CD4-positive, alpha-beta T cell treated with Interferon gamma for 1 hour (primary cell): ENCODE measurements at places on chromosomes 13 and 19.

GRCh38 chr19:32337084-32337808, 8.2 kb upstream of the ZNF507 start:
- no peak for DNase-seq

- no peak for DNase-seq
Observed at GRCh38 chr13:43986421-43986981, 106.8 kb downstream of the LACC1 start.

GRCh38 chr19:28948566-28948965, 264.4 kb downstream of the UQCRFS1 start:
- no peak for DNase-seq

GRCh38 chr19:51185868-51186215, 39.0 kb upstream of the CD33 start:
- DNase-seq: no peak

GRCh38 chr19:49672131-49672919, 4.7 kb upstream of the PRMT1 start:
- DNase-seq: peak; percentile 77

DNA sequence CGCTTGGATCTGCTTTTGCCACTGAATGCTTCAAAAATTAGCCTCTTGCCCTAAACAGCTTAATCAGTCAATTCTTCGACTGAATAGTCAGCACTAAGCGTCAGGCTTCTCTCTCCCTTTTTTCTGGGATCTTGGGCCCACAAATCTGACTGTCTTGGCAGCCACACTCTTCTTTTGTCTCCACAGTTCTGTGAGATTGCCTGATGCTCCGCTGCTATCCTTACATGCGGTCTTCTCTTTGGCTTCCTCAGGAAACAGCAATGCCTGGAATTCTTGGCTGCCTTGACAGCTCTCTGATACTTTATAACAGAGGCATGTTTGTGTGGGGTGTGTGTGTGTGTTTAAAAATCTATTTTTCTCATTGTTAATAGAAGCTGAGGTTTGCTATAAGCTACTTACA, 32.6 kb downstream of the ERCC5 start:
- DNase-seq: no peak

- DNase-seq: no peak
Observed at GRCh38 chr19:14950421-14950820, 9.1 kb downstream of the OR7C2 start.

DNA sequence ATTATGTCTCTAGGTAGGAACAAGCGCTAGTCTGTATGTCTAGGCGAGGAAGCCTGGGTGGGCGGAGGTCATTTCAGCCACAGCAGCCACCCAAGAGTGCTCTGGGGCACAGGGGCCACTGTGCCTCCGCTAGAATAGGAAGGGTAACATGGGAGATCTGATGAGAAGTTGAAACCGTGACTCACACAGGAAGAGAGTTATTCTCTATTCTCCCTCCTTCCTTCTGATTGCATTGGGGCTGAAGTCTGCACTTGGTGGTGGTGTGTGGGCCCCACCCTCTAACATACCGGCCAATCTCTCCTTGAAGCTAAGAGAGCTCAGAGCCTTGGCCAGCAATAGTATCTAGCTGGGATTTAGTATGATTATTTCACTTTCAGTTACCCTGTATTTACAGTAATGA, 20.3 kb upstream of the GGACT start:
- DNase-seq: peak; percentile 10

GRCh38 chr19:45527731-45528130, 20.5 kb downstream of the VASP start:
- DNase-seq: no peak

GRCh38 chr13:95564733-95565291, 12.3 kb downstream of the CLDN10 start:
- DNase-seq: no peak

GRCh38 chr13:108315273-108315672, 45.8 kb downstream of the TNFSF13B start:
- DNase-seq: no peak

GRCh38 chr13:23087880-23088279, 92.9 kb upstream of the SGCG start:
- no peak for DNase-seq

- DNase-seq: no peak
Observed at GRCh38 chr13:105207572-105208293, 1327.7 kb downstream of the EFNB2 start.

- DNase-seq: peak; percentile 20
Observed at GRCh38 chr19:14686411-14686810, 3.4 kb upstream of the ZNF333 start.

DNA sequence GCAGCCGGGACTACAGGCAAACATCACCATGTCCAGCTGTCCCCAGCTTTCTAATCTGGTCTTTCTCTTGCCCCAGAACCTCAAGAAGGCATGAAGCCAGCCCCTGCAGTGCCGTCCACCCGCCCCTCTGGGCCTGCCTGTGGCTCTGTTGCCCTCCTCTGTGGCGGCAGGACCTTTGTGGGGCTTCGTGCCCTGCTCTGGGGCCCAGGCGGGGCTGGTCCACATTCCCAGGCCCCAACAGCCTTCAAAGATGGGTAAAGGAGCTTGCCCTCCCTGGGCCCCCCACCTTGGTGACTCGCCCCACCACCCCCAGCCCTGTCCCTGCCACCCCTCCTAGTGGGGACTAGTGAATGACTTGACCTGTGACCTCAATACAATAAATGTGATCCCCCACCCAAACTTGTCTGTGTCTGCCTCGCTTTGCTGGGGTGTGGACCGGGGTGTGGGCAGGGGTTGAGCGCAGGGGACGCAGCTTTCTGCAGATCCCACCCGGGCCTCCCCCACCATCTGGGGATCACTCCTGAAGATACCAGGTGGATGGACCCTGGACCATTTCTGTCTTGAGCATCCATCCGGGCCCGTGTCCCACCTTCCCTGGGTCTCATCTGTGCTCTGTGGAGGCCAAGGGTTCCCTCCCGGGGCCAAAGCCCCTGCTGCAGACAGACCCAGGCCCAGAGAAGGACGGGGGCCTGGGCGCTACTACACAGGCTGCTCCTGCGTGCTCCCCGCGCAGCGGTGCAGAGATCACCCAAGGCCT, 15.3 kb downstream of the PRKCSH start:
- no peak for DNase-seq

DNA sequence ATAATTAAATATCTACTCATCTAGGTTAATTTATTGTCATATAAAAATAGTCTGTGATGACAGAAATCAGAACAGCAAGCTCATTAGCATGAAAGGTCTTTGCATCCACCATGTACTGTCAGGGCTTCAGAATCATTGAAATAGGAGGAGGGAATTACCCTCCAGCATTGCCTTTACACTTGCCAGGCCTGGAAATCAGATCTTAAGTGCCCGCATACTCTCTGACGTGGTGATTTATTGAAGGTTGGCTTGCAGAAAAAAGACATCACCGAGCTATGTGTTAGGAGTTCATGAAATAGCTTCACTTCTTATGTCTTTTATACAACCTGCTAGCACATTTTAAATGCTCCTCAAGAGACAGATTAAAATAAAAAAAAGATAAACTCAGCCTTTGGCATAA, 661.7 kb upstream of the SLITRK1 start:
- no peak for DNase-seq

GRCh38 chr19:7746903-7747884, at the start of gene CD209:
Gene CD209, minus strand, starts transcription at chr19:7747534. Its CDS starts 23 bp downstream, at chr19:7747511.
- DNase-seq: no peak

DNA sequence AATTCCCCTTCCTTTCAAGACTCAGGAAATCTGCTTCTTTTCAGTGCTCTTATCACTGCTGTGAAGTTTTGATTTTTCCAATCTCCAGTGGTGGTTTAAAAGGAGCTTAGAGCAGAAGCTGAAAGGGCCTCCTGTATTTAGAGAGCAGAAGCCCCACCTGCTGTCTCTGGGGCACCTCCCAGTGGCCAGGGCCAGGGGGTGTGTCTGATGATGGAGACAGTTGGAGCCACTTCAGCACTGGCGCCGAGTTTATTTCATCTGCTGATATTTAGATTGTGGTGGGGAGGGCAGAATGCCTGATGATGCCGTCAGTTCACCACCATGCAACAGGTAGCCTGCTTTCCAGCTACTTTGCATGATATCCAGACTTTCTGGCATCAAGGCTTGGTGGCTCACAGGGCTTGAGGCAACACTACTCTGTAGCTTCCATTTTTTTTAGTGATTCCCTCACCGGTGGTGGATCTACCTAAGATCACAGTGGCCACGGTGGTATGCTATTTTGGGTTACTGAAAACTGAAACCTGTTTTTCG, 371.9 kb downstream of the KCNRG start:
- peak; percentile 38 for DNase-seq

DNA sequence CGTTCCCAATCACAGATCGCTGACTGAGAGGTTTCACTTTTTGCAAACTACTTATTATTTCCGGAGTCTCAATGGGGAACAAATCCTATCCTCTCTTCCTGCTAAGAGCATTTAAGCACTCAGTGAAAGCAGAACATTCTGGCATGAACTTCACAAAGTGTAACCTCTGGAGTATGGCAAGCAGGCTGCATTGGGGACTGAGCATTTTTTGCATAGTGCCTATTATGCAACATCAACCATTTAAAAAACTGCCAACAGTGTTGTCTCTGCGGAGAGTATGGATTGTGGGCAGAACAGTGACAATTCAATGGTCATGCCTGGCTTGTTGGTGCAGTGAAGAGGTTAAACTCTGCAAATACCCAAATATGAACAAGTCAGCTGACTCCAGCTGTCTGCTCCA, 484.6 kb downstream of the OLFM4 start:
- no peak for DNase-seq

DNA sequence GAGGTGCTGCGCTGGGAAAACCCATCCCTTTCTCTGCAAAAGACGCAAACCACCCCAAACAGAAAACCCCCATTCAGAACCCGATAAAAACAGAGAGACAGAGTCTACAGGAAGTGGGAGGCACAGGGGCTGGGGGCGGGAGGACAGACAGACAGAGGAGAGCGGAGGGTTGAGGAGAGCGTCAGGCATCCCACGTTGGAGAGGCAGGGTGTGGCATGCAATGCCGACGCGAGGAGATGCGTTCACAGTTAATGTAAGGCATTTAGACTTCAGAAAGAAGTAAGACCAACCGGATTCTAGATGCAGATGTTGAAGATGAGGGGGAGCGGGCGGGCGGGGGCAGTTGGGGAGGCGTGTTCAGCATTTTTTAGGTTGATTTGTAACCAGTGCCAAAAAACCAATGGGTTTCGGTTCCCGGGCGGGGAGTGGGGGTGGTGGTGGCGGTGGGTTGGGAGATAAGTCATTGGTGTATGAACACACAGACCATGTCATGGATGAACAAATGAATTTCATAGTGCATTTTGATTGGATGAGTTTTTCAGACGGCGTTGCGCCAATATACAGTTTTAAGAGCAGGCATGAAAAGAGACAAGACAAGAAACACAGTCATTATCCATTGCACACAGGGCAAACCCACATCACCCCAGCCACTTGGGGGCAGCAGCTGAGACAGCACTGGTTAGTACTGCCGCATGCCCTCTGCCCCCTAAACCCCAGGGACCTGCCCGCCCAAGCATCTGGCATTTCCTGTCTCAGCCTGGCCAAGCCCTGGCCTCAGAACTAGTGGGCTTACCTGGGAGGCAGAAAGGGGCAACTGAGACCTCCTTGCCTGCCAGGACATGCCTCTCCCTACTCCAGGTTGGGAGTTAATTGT, 91.3 kb downstream of the IER2 start:
- no peak for DNase-seq

GRCh38 chr13:112964971-112965492, 4.0 kb upstream of the MCF2L start:
- DNase-seq: no peak

GRCh38 chr13:33787051-33787591, 30.8 kb upstream of the RFC3 start:
- DNase-seq: no peak

- no peak for DNase-seq
Observed at GRCh38 chr13:112888238-112889111, 80.5 kb upstream of the MCF2L start.

GRCh38 chr13:114068656-114069318, 63.6 kb downstream of the RASA3 start:
- DNase-seq: no peak

GRCh38 chr13:34627509-34628208, 314.4 kb upstream of the NBEA start:
- no peak for DNase-seq

GRCh38 chr13:78759704-78760103, 100.7 kb upstream of the OBI1 start:
- no peak for DNase-seq

GRCh38 chr13:97982286-97982685, 28.8 kb downstream of the IPO5 start:
- no peak for DNase-seq

DNA sequence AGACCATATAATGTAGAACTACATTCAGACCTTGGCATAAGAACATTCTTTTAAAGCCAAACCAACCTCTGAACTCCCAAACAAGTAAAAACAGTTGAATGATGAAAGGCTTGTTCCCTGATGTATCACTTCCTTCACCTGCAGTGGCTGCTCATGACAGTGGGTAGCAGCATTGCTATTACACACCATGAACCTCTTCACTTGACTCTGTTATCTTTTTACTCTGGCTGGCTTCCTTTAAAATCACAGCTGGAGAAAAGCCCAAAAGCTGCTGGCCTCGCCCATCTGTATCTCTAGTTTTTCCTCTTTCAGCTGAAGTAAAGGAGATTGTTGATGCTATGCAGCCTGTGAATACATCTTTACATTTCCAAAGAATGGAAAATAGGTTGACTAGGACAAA, 22.6 kb downstream of the THSD1 start:
- no peak for DNase-seq

DNA sequence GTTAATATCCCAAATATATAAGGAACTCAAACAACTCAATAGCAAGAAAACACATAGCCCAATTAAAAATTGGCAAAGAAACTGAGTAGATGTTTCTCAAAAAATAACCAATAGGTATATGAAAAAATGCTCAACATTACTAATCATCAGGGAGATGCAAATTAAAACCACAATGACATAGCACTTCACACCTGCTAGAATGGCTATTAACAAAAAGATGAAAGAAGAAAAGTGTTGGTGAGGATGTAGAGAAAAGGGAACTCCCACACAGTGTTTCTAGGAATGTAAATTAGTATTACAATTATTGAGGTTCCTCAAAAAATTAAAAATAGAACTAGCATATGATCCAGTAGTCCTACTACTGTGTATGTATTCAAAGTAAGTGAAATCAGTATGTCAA, 1212.8 kb downstream of the DIAPH3 start:
- no peak for DNase-seq

- DNase-seq: no peak
Observed at GRCh38 chr19:8826371-8826770, 5.7 kb downstream of the ZNF558 start.

GRCh38 chr19:17484520-17485185, 14.3 kb downstream of the SLC27A1 start:
- DNase-seq: no peak

DNA sequence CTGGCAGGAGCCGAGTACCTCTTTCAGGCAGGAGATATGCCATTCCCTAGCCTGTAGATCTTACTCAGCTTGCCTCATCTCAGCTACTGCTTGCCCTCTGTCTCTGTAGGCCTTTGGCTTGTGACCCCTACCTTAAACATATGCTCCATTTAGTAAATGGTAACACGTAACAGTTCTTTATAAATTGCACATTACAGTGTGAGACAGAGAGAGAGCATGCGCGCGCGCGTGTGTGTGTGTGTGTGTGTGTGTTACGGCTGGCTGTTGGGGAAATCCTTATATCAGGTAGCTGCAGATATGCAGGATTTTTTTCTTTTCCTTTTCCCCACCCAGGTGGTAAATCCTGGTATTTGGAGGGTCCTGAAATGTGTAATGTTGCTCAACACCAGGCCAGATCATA, 4.2 kb downstream of the SPINT2 start:
- DNase-seq: no peak
